Right kidney (tissue), 9 donors: ENCODE measurements at places on chromosomes 3 and 15.

GRCh38 chr3:85258326-85258725 is 299.5 kb downstream of the CADM2 start:
- no peak for DNase-seq

- DNase-seq: no peak
Observed at GRCh38 chr3:81922404-81922803, 161.0 kb upstream of the GBE1 start.

GRCh38 chr3:58326267-58326900 is 6.3 kb upstream of the PXK start:
- DNase-seq: no peak

GRCh38 chr3:69326855-69327300 is 59.0 kb downstream of the FRMD4B start:
- DNase-seq: no peak

- DNase-seq: no peak
Observed at GRCh38 chr15:69380100-69380725, 33.9 kb upstream of the KIF23 start.
